ENCODE measurements at places on chromosomes 3 and 15.

DNA sequence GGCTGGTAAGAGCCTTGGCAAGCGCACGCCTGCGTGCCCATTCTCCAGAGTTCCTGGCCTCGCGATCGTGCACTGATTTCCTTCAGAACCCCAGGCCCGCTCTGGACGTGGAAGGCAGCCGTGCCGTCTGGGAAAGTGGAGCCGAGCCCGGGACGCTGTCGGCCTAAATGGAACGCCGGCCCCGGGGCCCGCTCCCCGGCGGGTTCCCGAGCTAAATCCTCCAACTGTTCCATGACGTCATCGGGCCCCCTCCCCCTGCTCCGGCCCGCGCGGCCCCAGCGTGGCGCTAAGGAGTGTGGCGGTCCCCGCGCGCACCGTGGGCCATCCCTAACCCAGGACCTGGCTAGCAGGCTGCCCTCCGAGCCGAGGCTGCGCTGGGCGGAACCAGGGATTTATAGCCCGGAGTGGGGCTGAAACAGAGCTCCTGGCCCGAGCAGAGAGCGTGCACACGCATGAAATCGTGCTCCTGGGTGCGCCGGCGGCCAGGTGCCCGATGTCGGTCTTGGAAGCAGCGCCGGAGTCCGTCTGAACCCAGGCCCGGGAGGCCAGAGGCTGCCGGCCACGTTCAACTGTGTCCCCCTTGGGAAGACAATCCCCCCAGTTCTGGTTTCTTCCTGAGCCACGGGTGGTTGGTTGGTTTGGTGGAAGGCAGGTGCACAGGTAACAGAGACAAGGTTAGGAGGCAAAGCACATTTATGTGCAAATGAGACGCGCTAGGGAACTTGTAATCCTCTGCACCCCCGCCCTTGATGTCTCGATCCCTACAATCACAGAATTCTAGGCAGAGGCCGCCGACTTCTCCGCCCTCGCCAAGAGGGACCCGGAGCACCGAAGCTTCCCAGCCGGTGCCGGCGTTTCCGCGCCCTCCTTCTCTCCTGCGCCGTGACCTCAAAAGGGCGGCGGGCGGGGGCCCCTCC is 84.9 kb upstream of the ETV5 start:
- no peak for DNase-seq

- DNase-seq, result peak; percentile 0
These were observed 229.1 kb upstream of the ADAMTS9 start for GRCh38 chr3:64916937-64917336.

DNA sequence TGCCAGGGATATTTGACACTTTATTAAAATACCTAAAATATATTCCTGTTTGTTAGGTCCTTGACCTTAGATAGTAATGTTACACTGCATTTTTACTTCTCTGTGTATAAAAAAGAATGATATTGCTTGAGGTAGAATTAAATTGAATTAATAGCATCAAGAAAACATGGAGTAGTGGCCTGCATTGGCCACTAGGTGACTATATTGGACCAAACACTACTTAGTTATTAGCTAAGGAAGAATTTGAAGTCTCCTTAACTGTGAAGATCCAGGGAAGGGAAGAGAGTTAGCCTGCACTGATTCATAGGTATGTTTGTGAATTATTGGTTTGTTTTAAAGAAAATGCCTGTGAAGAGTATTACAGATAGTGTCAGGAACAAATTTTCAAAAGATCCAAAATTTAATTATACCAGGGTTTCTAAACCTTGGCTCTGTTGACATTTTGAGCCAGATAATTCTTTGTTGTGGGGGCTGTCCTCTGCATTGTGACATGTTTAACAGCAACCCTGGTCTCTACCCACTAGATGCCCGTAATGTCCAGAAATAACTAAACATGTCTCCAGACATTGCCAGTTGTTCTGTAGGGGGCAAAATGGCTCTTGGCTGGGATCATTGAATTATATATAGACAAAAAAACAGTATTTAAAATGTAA is 103.6 kb upstream of the THSD4 start:
- peak; percentile 24 for DNase-seq

DNA sequence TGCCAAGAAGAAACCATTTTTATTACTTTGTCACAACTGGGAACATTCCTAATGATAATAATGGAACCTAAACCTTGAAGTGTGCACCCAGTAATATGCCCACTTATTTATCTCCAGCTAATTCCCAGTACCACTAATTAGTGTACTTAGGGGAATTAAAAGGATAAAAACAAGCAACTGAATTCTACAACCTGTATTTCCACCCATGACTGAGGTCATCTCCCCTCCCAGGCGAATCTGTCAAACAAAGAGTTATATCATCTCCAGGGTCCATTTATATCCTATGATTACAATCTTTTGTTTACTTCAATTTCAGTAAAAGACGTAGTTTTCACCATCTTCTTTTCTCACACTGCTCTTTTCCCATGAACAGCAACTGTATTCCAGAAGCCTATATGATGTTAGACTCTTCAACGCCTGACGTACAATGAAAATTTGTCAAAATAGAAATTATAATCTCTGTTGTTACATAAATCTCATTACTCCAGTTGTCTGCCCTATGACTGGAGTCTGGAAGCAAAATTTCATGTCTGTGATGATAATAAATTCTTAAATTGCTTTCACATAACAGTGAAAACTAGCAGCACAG is 177.6 kb downstream of the GOLIM4 start:
- DNase-seq, result no peak

- peak; percentile 39 for DNase-seq
These were observed 4.2 kb downstream of the PRR23B start for GRCh38 chr3:139016430-139017048.

DNA sequence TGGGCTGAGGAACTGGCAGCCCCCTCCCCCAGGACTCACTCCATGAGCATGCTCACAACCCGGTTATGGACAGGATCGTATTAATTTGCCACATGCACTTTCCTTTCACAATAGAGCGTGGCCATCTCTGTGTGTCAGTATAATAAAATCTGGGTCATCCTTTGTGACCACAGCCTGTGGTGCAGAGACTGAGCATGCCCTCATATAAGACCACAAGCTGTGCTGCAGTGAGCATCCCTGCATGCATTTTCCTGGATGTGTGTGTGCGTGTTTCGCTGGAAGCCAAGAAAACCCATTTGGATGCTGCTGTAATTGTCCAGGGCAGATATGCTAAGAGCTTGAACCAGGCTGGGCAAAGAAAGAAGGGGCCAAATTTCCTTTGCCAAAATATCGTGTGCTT is 39.7 kb downstream of the CYP11A1 start:
- DNase-seq, result no peak

- DNase-seq, result peak; percentile 42
These were observed 573 bp upstream of the DIS3L start for GRCh38 chr15:66292571-66293418.

GRCh38 chr3:71582612-71583565 is 639 bp downstream of the FOXP1 start:
- peak; percentile 75 for DNase-seq

- DNase-seq, result peak; percentile 34
These were observed 22.0 kb upstream of the DOCK3 start for GRCh38 chr3:50652709-50653108.

- peak; percentile 82 for DNase-seq
These were observed 48.0 kb upstream of the SCAANT1 start for GRCh38 chr3:63960048-63960711.

DNA sequence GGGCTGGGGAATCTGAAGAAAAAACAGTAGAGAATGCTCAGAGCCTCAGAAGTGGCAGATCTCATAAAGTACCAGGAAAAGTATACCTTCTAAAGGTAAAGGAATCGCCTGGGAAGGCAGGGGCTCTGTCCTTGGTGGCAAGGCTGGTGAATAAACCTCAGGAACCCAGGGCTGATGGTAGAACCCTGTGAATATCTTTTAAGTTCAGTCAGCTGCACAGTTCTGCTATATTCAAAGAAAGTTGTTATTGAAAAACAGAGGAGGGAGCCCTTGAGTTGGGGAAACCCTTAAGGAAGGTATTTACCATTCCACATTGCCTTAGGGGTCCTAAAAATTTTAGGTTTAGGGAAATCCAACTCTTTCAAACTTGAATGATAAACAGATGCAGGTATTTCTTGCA is 31.2 kb downstream of the ZPLD1 start:
- peak; percentile 41 for DNase-seq

- no peak for DNase-seq
These were observed 85.6 kb downstream of the NEDD4 start for GRCh38 chr15:55907797-55908196.

- DNase-seq, result no peak
These were observed at the start of gene LSMEM2 for GRCh38 chr3:50278880-50279224. Gene LSMEM2 (plus strand): TSS chr3:50279087. CDS start chr3:50279114, 27 bp downstream.

DNA sequence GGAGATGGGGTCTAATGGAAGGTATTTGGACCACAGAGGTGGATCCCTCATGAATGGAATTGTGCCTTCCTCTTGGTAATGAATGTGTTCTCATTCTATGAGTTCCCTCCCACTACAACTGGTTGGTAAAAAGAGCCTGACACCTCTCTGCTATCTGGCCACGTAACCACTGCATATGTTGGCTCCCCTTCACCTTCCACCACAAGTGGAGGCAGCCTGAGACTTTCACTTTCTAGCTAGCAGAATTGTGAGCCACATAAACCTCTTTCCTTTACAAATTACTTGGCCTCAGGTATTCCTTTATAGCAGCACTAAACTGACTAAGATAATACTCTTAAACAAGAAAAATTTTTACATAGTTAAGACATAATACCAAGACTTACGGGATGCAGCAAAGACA is 155.3 kb downstream of the NR1I2 start:
- DNase-seq, result peak; percentile 87

GRCh38 chr3:154662851-154663250 is 232.9 kb upstream of the GPR149 start:
- DNase-seq, result no peak

DNA sequence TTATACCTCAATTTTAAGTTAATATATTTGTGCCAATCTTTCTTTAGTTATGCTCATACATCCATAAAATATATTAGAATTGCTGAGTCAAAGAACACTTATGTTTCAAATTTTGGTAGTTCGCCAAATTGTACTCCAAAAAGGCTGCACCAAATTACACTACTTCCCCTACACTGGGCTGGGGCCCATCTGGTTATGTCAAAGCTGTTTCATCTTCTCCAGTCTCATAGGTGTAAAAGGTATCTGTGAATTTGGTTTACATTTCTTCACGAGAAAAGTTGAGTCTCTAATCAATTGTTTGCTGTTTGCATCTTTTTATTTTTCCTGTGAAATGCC is 706 bp downstream of the FSIP1 start:
- no peak for DNase-seq

GRCh38 chr15:25226360-25226759 is 212.5 kb downstream of the UBE3A start:
- DNase-seq, result no peak

DNA sequence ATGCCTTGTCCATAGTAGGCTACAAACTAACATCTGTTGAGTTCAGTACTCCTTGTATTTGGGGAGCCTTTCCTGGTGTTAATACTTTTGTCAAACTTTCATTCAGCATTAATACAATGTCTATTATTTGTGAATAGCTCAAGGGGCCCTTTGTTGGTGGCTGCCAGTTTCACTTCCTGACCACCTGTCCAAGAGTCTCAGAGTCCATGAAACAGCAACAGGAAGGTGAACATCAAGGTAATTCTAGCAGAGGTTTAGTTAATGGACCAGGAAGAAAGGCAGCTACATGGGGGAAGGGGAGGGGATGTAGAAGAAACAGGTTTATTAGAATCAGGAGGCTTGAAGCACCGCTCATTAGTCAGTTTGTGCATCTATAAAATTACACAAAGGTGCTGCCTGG is 386.9 kb downstream of the PDCD6IP start:
- no peak for DNase-seq

DNA sequence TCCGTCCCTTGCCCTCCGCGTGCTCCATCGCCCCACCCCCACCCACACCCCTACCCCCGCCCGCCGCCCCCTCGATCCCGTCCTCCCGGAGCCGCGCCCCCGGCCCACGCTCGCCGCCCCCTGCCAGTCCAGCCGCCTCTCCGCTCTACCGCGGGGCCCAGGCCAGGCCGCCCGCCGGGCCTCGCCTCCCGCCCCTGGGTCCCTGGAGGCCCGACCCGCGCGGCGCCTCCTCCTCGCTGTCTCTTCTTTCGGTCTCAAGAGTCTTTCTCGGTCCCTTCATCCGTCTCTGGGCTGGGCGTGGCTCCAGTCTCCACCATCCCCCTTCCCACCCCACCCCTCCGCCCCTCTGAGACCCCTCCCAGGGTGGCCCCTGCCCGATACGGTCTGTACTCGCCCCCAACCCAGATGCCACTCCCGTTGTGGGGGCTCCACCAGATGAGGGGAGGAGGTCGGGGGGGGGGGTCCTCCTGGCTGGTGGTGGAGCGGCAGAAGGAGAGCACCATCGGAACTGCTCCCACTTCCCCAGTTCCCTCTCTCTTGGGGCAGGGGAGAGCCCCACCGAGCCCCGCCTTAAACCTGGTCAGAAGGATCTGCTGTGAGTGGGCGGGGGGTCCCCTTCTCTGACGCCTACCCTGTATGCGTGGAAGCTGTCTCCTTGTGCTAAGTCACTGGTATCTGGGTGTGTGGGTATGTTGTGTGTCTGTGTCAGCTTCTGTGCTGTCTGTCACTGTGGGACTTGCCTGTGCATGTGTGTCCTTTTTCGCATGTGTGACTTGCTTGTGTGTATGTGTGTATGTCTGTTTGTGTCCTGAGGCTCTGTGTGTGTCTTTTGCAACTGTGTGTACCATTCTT is 1.0 kb downstream of the PRKCD start:
- DNase-seq, result peak; percentile 43

DNA sequence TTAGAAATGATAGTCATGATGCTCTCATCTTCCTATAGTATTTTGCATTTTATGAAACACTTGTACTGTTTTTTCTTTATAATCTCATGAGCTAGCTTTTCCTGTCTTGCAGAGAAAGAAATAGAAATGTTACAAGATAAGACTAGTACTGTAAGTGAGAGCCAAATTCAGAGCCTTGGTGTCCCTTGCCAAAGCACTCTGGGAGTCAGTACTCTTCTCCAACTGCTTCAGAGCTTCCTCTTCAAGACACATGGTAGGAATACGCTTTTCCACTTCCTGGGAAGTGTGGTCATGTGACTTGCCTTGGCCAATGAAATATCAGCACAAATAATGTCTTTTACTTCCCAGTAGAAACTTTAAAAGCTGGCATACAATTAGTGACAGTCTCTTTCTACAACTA is 112.4 kb downstream of the SEMA6D start:
- no peak for DNase-seq

GRCh38 chr3:57063032-57063431 is 2.6 kb downstream of the SPATA12 start:
- DNase-seq, result no peak

DNA sequence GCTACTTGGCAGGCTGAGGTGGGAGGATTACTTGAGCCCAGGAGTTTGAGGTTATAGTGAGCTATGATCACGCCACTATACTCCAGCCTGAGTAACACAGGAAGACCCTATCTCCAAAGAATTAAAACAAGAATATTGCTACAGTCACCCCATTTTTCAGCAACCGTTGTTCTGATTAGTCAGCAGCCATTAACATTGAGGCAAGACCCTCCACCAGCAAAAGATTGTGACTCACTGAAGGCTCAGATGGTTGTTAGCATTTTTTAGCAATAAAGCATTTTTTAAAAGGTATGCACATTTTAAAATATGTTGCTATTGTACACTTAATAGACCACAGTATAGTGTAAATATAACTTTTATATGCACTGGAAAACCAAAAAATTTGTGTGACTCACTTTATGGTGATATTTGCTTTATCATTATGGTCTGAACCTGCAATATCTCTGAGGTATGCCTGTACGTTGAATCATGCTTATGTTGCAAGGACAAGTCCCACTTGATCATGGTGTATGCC is 492.6 kb downstream of the SQOR start:
- DNase-seq, result no peak

GRCh38 chr3:45477838-45478237 is 89.5 kb downstream of the LARS2 start:
- DNase-seq, result no peak
